Activated CD8-positive, alpha-beta memory T cell treated with anti-CD3 and anti-CD28 coated beads, Interleukin-2, amount 10 ng/mL, durations not matched to agents 7 days and 5 days (primary cell): ENCODE measurements at places on chromosomes 3 and 15. TPM values are rescaled to one million over a fixed set of nuclear protein-coding genes. Genes with fewer than 3 reads are reported as not detected.

The TMEM207 gene
- not detected for total RNA-seq

The UQCRC1 gene
- 220 TPM for total RNA-seq

The SPG11 gene
- total RNA-seq, result 76.7 TPM

The FEZF2 gene
- total RNA-seq, result not detected

The RTP3 gene
- total RNA-seq, result not detected

The CFAP20DC gene
- 1.0 TPM for total RNA-seq
